ENCODE measurements at places on chromosomes 5 and 9.

GRCh38 chr5:74017112-74017511 lies 391.1 kb downstream of the ARHGEF28 start:
- DNase-seq: no peak

DNA sequence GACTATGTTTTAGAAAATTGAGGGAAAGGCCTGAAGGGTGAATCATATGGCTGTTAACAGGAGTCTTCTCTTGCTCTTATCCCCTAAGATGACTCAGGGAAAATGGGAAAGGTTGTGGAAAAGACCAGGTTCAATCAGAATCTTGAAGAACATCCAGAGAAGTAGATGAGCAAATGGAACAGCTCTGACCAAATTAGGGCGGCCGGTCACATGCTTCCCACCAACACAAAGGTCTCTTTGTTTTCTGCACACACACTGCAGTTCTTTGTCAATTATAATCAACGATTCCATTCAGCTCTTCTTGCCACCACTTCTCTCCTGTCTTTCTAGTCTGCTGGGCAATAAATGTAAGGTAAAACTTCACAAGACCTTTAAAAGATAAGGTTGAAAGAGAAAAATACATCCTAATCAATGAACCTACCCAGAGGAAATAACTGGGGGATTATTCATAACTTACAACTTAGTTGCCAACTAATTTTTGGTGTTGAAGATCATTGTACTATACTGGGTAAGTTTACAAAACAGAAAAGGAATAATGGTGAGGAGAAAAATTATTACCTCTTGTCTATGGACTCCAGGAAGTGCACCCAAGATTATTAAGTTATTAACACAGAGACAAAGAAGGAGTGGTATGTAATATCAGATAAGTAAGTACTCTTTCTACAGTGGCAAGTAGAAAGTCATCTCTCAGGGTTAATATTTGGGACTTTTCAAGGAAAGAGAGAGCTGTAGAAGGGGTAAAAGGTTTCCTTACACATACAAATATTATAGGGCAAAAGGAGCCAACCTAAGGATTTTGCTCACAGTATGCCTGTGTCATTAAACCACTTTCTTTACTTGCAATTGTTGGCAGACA lies 441.9 kb upstream of the PIK3R1 start:
- DNase-seq: no peak

- no peak for DNase-seq
Observed at GRCh38 chr5:124650951-124651662, 95.3 kb downstream of the ZNF608 start.

DNA sequence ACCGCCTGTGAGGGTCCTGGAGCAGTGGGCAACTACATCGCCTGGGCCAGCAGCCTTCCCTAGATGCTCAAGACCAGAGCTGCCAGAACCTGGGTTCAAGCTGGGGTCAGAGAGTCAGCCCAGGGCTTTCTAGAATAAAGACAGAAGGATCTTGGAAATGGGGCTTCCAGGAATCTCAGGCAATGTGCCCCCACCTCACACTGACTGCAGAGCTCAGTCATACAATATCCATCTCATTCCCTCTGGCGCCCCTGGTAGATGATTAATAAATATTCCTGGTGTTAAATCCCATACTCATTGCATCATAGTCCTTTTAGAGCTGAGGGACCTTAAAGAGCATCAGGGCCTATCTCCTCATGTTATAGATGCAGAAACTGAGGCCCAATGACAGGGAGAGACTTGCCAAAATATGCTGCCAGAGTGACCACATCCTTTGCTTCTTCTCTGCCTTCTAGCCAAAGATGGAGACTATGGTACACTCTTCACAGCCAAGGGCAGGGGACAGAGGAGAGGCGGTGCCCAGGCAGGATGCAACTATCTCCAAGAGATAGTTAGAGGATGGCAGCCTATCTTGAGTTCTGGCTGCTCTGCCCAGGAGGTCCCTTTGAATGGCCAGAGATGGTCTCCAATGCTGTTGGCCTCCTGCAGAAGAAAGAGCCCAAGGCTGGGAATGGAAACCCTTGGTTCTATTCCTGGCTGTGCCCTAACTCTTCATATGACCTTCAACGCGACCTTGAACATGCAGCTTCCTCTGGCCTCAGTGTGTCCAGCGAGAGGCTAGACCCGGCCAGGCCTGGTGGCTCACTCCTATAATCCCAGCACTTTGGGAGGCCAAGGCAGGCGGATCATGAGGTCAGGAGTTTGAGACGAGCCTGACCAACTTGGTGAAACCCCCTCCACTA lies 36.2 kb upstream of the IL17B start:
- DNase-seq: no peak

DNA sequence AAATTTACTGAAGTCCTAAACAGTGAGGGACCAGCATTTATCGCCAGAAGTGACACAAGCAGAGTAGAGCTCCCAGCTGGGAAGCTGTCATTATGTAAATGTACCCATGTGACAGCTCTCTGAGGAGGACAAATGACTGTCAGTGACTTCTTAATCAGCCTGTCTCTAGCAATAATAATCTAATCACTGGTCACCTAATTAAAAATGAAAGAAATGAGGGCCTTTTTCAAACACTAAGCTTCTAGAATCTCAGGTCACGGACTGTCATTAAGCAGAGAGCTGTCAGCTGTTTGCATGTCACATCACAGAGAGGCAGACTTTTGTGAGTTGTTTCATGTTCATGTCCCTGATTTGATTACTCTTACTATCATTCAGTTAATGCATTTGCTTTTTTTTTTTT lies 77.9 kb upstream of the FBXL17 start:
- no peak for DNase-seq

DNA sequence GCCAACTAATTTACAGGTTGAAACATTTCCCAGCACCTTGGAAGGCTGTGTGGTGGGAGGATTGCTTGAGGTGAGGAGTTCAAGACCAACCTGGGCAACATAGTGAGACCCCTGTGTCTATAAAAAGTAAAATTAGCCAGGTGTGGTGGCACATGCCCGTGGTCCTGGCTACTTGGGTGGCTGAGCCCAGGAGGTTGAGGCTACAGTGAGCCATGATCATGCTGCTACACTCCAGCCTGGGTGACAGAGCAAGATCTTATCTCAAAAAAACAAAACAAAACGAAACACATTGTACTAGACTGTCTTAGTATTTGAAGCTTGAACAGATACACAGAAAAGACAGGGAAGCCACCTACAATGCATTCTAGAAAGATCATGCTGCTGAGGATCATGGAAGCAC lies 2.8 kb upstream of the HSDL2 start:
- no peak for DNase-seq

GRCh38 chr5:139687656-139688055 lies 39.5 kb downstream of the CXXC5 start:
- no peak for DNase-seq

DNA sequence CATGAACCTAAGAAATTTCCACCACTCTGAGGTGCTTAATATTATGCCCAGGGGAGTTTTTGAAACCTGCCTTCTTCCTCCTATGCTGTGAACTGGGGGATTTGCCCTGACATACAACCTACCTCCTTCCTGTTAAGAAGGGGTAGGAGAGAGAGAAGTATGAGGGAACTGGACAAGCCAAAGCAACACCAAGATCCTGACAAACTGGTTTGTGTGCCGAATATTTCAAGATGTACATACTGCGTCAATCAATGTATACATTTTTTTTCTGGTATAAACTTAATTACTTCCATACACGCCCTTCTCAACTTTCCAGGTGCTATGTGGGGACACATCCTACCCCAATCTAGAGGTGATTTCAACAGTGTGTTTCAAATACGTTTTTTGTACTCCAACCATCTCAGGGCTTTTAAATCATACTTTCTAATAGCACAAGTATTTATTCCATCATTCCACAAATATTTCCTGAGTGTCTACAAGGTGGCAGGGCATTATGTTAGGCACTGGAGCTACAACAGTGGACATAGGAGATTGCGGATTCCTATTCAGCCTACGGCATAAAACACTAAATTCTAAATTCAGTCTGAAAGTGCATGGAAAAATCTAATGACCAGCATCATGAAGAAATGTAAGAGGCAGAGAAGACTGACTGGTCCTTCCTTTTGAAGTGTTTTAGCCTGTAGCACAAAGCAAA lies 70.1 kb upstream of the IFNK start:
- no peak for DNase-seq

DNA sequence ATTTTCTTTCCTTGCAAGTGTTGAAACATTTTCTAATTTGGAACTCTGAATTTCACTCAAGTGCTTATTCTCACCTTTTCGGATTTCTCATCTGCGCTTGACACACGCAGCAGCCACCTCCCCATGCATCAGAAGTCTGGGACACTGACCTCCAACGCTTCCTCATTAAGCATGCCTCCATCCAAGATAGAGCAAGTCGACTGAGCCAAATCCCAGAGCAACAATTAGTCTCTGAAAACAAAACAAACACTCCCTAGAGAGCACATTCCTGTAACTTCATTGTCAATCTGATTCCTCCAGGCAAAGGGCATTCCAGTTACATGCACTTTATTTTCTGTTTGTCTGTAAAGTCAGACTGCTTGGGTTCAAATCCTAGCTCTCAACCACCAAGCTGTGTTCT lies 5.7 kb downstream of the CD180 start:
- no peak for DNase-seq

- peak; percentile 19 for DNase-seq
Observed at GRCh38 chr9:27888661-27889295, 315.5 kb upstream of the C9orf72 start.

DNA sequence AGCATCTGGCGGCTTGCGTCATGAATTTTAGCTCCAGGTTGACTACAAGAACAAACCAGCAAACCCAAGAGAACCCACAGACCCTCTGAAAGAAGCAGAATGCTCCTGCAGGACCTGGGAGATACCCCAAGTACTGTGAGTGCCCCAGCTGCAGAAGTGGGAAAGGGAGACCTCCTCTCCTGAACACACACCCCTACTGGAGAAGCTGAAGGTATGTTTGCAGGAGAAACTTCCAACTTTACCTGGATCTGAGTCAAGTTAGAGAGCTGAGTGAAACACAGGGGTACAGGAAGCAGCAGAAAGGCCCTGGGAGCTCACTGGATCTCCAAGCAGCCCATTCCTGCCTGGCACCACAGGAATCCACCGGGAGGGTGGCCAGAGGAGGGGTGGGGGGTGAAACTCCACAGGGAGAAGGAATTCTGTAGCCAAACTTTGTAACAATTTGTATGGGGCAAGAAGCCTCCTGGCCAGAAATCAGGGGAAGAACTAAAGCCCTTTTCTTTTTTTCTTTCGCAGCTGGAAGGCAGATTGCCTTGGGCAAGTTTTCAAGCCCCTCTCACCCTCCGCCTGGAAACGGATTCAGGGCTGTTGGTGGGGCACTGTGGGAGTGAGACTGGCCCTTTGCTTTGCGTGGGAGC lies 576.2 kb downstream of the BNC2 start:
- no peak for DNase-seq

DNA sequence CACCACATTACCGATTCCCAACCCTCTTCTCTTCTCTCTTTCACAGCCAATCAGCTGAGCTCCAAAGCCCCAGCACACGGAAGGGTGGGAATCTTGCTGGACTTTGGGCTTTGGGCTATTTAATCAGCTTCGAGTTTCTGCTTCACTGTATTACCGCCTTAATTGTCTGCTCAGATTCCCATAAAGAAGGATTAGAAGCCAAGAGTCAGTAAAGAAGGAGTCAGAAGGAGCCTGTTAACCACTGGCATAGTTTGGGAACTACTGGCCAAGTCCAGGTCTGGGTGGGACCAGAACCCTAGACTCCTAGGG lies 4.4 kb downstream of the SPRY4 start:
- no peak for DNase-seq

GRCh38 chr5:88304356-88304755 lies 35.7 kb upstream of the TMEM161B start:
- no peak for DNase-seq

DNA sequence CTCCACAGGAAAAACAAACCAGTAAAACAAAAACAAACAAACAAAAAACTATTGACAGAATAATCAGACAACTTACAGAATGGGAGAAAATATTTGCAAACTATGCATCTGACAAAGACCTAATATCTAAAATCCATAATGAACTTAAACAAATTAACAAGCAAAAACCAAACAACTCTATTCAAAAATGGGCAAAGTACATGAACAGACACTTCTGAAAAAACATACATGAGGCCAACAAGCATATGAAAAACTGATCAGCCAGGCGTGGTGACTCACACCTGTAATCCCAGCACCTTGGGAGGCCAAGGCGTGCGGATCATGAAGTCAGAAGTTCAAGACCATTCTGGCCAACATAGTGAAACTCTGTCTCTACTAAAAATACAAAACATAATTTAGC lies 60.1 kb downstream of the KCNV2 start:
- DNase-seq: no peak

DNA sequence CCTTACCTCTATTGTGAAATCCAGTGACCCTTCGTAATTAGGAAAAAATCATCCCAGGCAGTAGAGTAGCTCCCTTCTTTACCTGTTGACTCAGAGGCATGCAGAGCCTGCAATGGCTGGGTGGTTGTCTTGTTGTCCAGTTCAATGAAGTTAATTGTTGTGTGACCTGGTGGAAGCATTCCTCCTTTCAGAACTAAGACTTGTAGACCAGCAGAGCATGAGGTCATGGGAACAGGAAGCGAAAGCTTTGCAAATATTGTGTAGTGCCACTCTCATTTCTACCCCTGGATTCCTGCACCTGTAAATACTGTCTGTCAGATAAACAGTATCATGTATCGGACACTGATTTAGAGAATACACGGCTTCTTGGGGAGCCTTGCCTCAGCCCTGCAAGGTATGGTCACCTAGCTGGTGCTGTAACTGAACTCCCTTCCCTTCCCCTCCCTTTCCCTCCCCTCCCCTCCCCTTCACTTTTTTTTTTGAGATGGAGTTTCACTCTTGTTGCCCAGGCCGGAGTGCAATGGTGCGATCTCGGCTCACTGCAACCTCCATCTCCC lies 5.7 kb upstream of the PRXL2C start:
- no peak for DNase-seq

DNA sequence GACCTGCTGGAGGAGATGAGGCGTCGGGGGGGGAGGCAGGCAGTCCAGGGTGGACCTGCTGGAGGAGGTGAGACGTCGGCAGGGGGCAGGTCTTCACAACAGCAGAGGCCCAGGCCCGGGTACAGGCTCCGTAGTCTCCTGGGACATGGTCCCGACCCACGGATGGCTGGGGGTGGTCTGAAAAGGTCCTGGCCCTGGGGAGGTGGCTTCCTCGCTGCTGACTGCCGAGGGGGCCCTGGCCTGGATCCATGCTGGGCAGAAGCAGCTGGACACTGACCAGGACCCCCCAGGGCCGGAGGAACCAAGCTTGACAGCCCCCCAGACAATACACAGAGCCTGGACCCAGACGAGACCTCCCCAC lies 8.5 kb downstream of the EGFL7 start:
- DNase-seq: no peak

DNA sequence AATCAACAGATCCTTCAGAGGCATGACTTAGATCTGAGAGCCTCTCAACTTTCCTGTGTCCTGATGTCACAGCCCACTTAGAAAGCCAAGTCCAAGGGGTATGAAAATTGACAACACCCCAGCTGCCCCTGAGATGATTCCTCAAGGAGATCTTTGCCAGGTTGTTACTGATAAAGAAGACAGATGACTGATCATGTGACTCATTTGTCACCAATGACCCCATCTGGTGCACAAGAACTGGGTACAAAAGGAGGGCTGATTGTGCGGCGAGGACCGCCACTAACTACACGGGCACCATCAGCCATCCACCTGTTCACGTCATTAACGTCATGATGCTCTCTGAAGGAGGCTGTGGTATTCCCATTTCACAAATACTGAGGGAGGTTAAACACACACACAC lies 583.2 kb upstream of the KLF4 start:
- no peak for DNase-seq

GRCh38 chr9:16138561-16139491 lies 586.0 kb downstream of the CCDC171 start:
- DNase-seq: no peak
